ENCODE measurements at places on chromosomes 4 and X.

- H3K27me3 ChIP-seq, result no peaks in the 10 kb centered on the region
- peaks cover 22% of the 10 kb centered on the region for H3K4me1 ChIP-seq
- H3K4me3 ChIP-seq, result no peak overlapping the region
Observed at GRCh38 chr4:103095080-103095479, 4.6 kb downstream of the BDH2 start.

DNA sequence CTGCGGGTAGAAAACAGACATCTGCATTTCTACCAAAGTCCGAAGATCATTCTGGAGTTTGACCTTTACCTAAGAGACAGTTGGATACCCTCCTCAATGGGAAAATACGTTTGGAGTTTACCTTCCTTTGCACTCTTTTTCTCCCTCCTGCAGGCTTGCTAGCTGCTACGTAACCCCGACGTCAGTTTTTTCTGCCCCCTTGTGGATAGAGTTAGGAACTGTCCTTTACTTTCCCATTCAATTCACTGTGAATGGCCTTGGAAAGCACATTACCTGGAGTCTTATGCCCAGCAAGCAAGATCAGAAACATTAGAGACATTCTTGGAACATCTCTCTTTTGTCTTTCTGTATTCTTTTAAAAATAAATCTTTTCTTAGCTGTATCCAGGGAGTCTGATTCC lies 250.7 kb downstream of the NAP1L3 start:
- no peak overlapping the region for H3K27ac ChIP-seq
- H3K36me3 ChIP-seq, result no peaks in the 10 kb centered on the region
- no peak overlapping the region for H3K4me3 ChIP-seq
- no peaks in the 10 kb centered on the region for H3K27me3 ChIP-seq
- H3K4me1 ChIP-seq, result no peaks in the 10 kb centered on the region

DNA sequence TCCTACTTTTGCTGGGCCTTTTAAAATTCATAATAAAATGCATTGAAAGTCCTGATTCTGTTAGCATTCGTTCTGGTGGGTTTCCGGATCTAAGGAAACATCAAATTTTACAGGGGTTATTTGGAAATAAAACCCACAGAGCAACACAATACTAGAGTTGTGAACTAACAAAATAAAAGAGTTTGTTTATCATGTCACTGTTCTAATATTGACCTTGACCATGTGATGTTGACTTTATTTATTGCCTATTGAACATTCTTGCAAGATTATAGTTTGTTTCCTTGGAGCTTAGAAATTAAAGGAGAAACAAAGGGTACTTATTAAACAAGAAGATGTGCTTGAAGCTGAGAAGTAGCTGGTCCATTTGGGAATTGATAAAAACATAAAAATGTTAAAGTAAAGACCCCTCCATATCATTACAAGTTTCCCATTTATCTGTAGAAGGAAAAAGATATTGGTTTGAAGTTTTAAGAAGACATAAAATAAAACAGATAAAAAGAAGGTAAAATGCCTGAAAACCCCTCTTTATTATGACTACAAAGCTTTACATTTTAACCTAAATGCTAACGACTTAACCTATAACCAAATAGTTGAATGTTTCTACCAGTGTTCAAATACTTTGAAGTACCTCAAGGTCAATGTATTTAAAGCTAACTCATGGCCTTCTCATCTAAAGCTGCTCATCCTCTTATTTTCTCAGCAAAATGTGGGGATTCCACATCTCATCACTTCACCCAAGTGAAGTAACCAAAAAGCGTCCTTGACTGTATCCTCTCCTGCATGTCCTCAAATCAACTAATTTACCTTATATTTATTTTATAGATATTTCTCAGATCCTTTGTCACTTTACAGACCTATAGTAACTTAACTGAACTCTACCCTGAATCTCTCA lies 179.6 kb downstream of the GASK1B start:
- no peak for DNase-seq
- H3K36me3 ChIP-seq, result no peaks in the 10 kb centered on the region
- peaks cover 22% of the 10 kb centered on the region for H3K4me1 ChIP-seq

DNA sequence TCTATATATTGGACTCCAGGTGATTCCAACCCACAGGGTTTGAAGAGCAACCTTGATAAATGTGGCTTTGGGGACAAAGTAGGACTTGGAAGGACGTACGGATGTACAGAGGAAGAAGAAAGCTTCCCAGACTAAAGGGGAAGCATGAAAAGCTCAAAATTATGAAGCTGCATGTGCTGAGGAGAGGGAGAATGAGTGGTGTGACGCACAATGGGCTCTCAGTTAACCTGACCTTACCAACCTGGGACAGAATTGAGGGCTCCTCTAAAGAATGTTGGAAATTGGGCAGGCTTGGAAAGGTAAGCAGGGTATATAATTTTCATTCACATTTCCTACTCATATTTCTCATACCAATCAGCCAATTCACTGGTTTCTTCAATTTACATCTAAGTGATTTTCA lies 10.5 kb upstream of the TIGD2 start:
- no peak overlapping the region for H3K27ac ChIP-seq
- H3K36me3 ChIP-seq, result no peaks in the 10 kb centered on the region

GRCh38 chr4:111136438-111136837 lies 513.6 kb upstream of the PITX2 start:
- H3K36me3 ChIP-seq, result no peaks in the 10 kb centered on the region
- no peak for DNase-seq
- H3K4me3 ChIP-seq, result no peak overlapping the region
- no peaks in the 10 kb centered on the region for H3K4me1 ChIP-seq
- H3K27me3 ChIP-seq, result no peaks in the 10 kb centered on the region

DNA sequence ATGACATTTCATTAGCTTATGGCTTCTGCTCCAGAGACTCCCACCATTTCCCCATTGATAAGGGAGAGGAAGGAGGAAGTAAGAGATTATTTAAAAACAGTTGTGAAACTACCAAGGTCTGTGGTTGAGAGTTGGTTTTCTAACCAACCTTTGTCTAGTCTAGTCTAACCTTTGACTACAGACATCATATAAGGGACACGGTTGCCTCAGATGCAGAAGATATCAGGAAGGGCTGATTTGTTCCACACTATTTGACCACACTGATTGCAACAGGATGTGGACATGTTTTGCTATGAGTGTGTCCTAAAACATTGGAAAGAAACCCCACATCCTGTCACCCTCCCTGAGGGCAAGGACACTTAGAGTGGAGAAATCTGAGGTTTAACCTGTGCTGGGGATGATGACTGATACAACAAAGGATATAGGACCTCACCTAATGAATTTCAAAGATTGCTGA lies 53.0 kb downstream of the COQ2 start:
- H3K4me1 ChIP-seq, result no peaks in the 10 kb centered on the region
- H3K4me3 ChIP-seq, result no peak overlapping the region
- H3K27ac ChIP-seq, result peak overlapping the region; percentile 55
- H3K27me3 ChIP-seq, result no peaks in the 10 kb centered on the region
- no peaks in the 10 kb centered on the region for H3K36me3 ChIP-seq

DNA sequence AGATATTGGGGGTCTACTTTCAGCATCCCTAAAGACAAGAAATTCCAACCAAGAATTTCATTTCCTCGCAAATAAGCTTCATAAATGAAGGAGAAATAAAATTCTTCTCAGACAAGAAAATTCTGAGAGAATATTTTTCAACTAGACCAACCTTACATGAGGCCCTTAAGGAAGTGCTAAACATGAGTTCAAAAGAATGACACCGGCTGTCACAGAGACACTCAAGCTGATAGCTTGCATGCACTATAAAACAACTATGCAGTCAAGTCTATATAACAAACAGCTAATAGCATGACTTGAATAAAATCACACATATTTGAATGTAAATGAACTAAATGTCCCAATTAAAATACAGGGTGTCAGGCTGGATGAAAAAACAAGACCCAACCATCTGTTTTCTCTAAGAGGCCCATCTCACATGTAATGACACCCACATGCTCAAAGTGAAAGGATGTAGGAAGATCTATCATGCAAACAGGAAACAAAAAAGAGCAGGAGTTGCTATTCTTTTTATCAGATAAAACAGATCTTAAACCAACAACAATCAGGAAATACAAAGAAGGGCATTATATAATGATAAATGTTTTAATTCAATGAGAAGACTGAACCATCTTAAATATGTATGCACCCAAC lies 27.2 kb downstream of the FAAH2 start:
- no peaks in the 10 kb centered on the region for H3K4me1 ChIP-seq
- H3K36me3 ChIP-seq, result peaks cover 9% of the 10 kb centered on the region
- no peak for DNase-seq
- H3K27me3 ChIP-seq, result no peaks in the 10 kb centered on the region

- H3K36me3 ChIP-seq, result no peaks in the 10 kb centered on the region
- no peaks in the 10 kb centered on the region for H3K4me1 ChIP-seq
- no peak overlapping the region for H3K4me3 ChIP-seq
- no peak for DNase-seq
Observed at GRCh38 chr4:41061482-41062185, 152.7 kb downstream of the APBB2 start.

DNA sequence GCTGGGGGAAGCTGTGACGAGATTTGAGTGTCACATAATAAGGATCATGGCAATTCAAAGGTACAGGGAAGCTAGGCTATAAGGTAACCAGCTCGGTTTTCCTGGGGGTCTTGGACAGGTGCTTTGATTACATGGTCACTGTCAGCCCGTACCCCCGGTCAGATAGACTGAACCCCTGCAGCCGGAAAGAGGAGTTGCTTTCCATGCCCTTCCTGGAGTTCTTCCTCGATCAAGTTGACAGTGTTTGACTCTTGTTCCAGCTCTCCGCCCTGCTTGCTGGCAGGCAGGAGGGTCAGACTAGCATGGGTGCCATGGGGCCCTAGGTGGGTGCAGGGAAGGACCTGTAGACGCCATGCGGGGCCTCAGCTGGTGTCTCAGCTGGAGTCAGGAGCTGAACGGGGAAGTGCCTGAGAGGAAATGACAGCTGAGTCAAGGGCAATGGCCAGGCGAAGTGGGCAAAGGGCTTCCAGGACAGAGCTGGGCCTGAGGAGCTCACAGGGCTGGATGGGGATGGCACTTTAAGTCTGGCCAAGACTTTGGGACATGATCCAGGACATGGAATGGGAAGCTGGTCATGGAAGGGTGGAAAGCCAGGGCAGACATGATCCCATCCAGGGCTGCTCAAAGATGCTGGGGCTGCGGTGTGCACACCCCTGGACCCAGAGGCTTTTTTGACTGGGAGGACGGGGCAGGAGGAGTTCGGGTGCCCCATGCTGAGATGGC lies 1.6 kb downstream of the TMEM187 start:
- peak; percentile 62 for DNase-seq
- H3K27me3 ChIP-seq, result no peaks in the 10 kb centered on the region
- peaks cover 18% of the 10 kb centered on the region for H3K4me1 ChIP-seq
- H3K4me3 ChIP-seq, result no peak overlapping the region
- peak overlapping the region; percentile 92 for H3K27ac ChIP-seq
- no peaks in the 10 kb centered on the region for H3K36me3 ChIP-seq

DNA sequence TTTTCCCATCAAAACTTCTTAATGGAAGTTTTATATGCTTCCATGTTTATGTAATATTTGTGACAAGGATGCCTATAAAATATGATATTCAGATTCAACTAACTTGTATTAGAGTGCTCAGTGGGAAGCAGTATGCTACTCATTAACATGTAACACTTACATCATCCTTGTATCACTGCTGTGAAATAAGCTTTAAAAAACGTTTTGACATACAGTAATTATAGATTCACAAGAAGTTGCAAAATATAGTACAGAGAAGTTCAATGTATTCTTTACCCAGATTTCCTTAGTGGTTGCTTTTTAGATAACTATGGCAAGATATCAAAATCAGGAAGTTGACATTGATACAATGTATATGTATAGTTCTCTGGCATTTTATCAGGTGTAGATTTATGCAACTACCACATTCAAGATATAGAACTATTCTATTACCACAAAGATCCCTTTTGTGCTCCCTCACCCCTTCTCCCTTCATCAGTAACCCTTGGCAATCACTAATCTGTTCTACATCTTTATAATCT lies 56.3 kb downstream of the DTHD1 start:
- no peaks in the 10 kb centered on the region for H3K4me1 ChIP-seq
- no peaks in the 10 kb centered on the region for H3K27me3 ChIP-seq
- H3K36me3 ChIP-seq, result no peaks in the 10 kb centered on the region
- no peak for DNase-seq
- no peak overlapping the region for H3K27ac ChIP-seq

- H3K27ac ChIP-seq, result no peak overlapping the region
- no peaks in the 10 kb centered on the region for H3K4me1 ChIP-seq
- H3K36me3 ChIP-seq, result no peaks in the 10 kb centered on the region
- DNase-seq, result no peak
- no peaks in the 10 kb centered on the region for H3K27me3 ChIP-seq
- no peak overlapping the region for H3K4me3 ChIP-seq
Observed at GRCh38 chr4:111945014-111945413, 200.2 kb upstream of the FAM241A start.

GRCh38 chrX:9644335-9644734 lies 121.3 kb downstream of the GPR143 start:
- H3K4me1 ChIP-seq, result no peaks in the 10 kb centered on the region
- H3K36me3 ChIP-seq, result no peaks in the 10 kb centered on the region
- no peak for DNase-seq
- no peak overlapping the region for H3K4me3 ChIP-seq
- no peaks in the 10 kb centered on the region for H3K27me3 ChIP-seq

- H3K36me3 ChIP-seq, result peaks cover 4% of the 10 kb centered on the region
- H3K27me3 ChIP-seq, result no peaks in the 10 kb centered on the region
- no peak overlapping the region for H3K27ac ChIP-seq
- no peak for DNase-seq
- H3K4me3 ChIP-seq, result no peak overlapping the region
Observed at GRCh38 chr4:152363086-152363485, 172.8 kb downstream of the FBXW7 start.

- H3K36me3 ChIP-seq, result no peaks in the 10 kb centered on the region
- H3K4me1 ChIP-seq, result no peaks in the 10 kb centered on the region
- no peak overlapping the region for H3K27ac ChIP-seq
Observed at GRCh38 chr4:134762053-134762452, 560.5 kb upstream of the PABPC4L start.

- DNase-seq, result no peak
- H3K4me3 ChIP-seq, result no peak overlapping the region
- no peaks in the 10 kb centered on the region for H3K36me3 ChIP-seq
- H3K4me1 ChIP-seq, result peaks cover 34% of the 10 kb centered on the region
- H3K27ac ChIP-seq, result no peak overlapping the region
- H3K27me3 ChIP-seq, result no peaks in the 10 kb centered on the region
Observed at GRCh38 chr4:153160821-153161220, 43.4 kb upstream of the TRIM2 start.
